Stimulated activated naive CD4-positive, alpha-beta T cell treated with Interleukin-2 at 50 U/mL for 16 hours (primary cell): ENCODE measurements at places on chromosomes 3 and 15.

- DNase-seq, result no peak
These were observed 264.8 kb upstream of the ZPLD1 start for GRCh38 chr3:102169915-102170479.

GRCh38 chr3:194176274-194176991 is 40.5 kb downstream of the HES1 start:
- no peak for DNase-seq

DNA sequence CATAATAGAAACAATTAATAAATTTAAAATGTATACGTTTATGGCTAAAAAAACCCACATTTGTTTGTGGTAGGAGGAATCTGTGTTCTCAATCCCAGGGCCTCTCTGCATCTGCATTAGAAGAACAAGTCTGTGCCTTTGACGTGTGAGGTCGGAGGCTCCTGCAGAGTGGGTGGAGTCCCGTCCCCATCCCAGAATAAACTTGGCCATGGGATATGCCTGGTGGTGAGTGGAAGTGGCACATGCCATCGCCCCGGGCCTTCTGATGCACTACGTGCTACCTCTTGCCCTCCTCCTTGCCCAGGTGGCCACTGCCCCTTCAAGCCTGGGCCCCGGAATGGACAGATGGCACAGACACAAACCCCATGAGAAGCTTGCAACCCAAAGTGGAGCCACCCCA is 131.1 kb upstream of the NSMCE3 start:
- DNase-seq, result no peak

DNA sequence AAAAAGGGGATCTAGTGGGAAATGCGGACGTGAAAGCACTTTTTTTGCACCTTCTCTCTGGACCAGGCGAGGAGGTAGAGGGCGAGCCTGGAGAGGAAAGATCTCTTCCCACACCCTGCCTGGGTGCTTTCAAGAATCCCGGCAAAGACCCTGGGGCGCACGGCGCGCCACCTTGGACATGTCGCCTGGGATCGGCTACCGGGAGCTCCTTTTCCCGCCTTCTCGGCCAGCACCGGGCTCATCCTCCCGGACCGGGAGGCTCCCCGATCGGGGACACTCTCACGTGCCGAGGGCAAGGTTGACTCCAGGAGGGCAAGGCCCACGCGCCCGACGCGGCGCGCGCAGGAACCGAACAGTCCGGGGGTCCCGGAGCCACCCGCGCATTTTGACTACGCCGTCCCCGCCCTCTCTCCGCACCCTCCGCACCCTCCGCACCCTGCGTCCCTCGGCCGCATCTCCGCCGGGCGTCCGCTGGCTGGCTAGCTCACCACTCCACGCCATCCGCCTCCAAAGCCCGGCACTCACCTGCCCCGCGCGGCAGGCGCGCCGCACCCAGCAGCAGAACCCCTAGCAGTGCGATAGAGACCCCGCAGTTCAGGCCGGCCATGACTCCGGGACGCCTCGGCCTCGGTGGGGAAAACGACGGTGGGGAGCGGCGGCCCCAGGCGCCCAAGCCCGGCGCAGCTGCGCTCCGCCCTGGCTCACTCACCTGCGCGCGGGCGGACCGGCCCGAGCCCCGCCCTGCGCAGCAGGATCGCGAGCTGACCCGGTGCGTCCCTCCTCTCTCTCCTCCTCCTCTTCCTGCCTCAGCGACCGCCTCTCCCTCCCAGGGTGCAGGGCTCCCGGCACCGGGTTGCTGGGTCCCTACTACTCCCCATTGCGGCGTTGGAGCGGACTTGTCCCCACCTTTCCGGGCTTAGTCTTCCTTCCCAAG is at the start of gene CDCP1:
TSS of gene CDCP1 (minus strand) at position 698 of the 934 bp plus-strand sequence. CDS start at position 607, 91 bp downstream.
- no peak for DNase-seq

DNA sequence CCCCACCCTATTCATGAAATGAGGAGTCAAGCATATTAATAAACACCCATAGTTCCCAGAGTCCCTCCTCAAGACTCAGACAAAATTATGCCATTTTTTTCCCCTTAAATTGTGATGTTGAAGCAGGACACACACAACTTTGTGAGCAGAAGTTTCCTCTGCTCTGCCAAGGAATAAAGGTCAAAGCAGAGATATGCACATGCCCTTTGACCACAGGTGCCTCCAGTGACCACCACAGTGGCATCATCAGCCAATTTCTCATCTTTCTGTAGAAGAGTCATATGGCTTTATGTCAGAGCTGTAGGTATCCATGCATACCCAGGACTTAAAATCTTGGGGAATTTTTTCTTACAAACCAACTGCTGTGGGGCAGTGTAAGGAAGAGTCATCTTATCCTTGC is 304.4 kb upstream of the GADL1 start:
- DNase-seq, result no peak

DNA sequence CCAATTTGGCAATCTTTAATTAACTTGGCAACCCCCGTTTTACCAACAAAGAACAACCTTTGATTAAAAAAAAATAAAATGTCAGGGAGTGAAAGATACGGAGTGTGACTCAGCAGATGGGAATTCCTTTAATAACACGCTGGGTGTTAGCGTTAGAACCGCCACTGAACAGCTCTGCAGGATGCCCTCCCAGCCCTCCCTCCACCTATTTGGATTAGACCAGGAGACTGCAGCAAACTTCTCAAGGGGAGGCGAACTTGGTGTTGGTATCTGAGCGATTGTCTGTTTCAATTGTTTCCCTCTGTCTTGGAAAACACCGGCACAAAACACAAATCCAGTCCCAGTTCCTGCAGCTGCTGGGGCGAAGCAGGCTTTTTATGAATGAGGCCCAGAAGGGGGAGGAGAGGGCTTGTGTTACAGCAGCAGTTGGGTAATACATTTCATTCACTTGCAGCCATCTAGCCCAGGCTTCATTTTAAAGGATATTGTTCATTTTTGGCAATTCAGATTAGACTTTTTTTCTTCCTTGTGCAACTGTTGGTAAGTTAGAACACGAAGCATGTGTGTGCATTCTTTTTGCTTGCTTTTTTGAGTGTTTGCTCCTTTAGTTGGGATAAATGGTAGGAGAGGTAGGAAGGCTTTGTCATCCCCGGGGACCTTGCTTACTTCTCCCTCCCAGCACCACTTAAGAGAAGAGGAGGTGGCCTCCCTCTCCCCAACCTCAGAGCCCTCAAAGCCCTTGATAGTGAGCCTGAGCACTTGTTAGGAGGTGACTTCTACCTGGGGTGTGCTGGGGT is 152.3 kb downstream of the IGF1R start:
- DNase-seq, result no peak

DNA sequence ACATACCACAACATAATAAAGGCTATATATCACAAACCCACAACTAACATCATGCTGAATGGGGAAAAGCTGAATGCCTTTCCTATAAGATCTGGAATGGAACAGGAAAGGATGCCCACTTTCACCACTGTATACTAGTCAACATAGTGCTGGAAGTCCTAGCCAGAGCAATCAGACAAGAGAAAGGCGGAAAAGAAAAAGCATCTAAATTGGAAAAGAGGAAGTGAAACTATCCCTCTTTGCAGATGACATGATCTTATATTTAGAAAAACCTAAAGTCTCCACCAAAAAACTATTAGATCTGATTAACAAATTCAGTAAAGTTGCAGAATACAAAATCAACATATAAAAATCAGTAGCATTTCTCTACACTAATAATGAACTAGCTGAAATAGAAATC is 14.6 kb upstream of the PIK3CA start:
- no peak for DNase-seq

- no peak for DNase-seq
These were observed 138.6 kb upstream of the PRICKLE2 start for GRCh38 chr3:64363842-64364241.

DNA sequence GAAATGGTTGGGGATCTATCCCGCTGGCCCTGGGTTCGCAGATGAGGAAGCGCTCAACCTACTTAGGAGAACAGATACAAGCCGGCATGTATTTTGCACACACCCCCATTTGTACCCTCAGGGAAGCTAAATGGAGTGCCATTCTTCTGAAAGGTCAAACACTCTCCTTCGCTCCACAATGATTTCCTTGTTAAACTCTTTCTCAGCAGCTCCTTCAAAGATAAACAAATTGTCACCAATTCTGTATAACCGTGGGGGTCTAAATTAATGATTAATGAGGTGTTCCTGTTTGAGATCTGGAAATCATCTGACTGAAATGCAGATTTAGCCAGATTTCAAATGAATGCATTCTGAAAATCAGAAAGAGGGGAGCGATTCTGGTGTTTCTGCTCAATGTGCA is 124.0 kb downstream of the MEGF11 start:
- DNase-seq, result no peak

GRCh38 chr3:17744693-17745092 is 2.3 kb upstream of the TBC1D5 start:
- no peak for DNase-seq

GRCh38 chr3:37227870-37228549 is 53.6 kb upstream of the LRRFIP2 start:
- DNase-seq, result no peak

DNA sequence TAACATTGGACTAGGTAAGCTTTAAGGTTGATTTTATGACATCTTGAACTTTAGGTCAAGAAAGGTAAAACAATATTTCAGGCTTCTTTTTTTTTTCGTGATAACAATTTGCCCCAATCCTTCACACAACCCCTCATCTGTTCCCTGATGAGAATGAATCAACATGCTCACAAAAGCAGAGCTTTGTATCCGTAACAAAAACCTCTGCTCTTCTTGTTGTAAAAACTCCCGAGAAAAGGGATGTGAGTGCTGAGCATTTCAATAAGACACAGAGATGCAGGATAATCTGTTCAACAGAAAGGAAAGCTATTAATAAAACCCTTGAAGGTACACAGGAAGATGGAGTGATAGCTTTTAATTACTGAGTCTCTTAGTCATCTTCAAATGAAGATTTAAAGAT is 94.3 kb downstream of the RAD18 start:
- no peak for DNase-seq

GRCh38 chr3:102473648-102474047 is 38.8 kb downstream of the ZPLD1 start:
- no peak for DNase-seq

DNA sequence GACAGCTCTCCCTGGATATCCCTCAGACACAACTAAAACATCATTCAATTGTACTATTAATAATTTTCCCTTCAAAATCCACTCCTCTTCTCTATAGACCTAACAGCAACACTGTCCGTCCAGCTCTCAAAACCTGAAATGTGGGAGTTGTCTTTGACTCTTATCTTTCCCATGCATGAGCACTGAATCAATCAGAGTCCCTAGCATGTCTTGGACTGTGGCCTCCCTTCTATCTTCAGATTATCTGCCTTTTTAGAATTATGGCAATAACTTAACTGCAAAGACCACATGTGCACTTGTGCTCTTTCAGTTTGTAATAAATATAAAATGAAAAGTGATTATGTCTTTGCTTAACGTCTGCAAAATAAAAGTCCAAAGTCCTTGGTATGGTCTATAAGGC is 107.0 kb downstream of the UBE3A start:
- DNase-seq, result no peak

- no peak for DNase-seq
These were observed 20.0 kb upstream of the CMTM7 start for GRCh38 chr3:32371461-32372212.

DNA sequence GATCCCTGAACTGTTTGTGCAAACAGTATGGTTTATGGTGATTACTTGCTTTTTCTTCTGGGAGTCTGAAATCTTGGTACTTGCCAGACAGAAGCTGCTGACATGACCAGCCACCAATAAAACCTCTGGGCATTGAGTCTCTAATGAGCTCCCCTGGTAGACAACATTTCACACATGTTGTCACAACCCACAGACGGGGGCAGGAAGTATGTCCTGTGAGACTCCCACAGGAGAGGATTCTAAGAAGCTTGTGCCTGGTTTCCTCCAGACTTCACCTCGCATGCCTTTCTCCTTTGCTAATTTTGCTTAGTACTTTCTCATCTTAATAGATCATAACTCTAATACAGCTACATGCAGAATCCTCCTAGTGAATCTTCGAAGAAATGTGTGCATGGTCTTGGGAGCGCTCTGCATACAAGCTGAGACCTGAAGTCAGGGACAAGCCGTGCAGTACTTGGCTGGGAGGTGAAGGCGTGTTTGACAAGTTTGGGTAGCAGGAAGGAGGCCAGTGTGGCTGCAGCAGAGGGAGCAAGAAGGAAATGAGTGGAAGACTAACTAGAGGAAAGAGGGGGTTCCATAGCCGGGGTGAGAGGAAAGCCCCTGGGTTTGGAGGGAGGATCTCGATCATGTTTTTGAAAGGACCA is 49.0 kb downstream of the B3GNT5 start:
- no peak for DNase-seq

- DNase-seq, result no peak
These were observed 4.8 kb downstream of the PLXND1 start for GRCh38 chr3:129601713-129602112.

- no peak for DNase-seq
These were observed 3.3 kb downstream of the RHCG start for GRCh38 chr15:89492934-89493631.

DNA sequence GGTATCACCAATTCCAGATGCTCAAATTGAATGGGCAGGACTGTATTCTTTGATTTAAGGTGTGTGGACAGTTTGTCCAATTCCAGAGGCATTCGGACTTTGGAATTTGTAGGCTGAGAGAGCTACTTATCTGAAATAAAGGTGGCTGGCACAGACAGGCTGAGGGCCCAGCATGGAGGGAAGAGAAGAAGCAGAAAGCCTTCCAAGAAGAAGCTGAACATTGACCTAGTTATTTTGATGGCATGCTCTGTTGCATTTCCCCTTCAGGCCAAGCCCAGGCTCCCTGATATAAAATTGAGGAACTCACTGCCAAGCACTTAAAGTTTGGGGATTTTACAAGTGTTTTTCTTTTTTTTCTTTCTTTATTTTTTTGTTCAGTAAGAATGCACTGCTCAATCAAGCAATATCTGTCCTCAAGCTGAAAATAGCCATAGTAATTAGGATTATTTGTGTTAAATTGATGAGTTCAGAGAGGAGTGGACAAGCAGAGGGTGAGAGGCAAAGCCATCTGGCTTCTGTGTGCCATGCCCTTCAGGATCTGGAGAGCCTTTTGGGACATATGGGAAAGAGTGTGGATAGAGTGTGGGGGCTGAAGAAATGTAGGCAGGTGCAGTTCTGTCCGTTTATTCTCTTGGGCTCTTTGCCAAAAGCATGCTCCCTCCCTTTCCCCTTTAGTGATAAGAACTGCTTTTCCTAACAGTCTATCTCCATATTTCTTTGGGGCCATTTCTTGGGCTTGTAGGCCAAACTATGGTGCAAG is 148.9 kb downstream of the OXSM start:
- no peak for DNase-seq

DNA sequence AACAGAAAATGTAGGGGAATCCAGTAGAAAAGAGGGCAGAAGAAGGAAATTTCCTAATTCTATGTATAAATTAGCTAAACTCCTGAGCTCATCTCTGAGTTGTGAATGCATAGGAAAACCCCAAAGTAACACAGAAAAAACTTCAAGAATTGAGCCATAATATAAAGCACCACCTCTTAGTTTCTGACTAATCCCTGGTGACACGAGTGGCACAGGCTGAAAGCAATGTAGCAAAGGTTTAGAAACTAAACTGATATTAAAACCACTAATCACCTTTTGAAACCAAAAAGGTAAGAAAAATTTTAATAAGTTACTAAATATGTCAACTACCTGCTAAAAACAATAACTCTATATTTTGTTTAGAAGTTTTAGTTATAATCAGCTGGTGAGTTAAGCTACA is 255.6 kb upstream of the NECTIN3 start:
- no peak for DNase-seq

GRCh38 chr3:119362010-119362409 is 67.8 kb downstream of the ARHGAP31 start:
- DNase-seq, result no peak
